ENCODE measurements at places on chromosomes 12 and 14. TPM values are rescaled to one million over a fixed set of nuclear protein-coding genes. Genes with fewer than 3 reads are reported as not detected.

Gene CLEC2A
- total RNA-seq, result not detected

Gene KRT75
- total RNA-seq, result not detected

Gene PITPNM2
- 8.6 TPM for total RNA-seq

Gene FOXG1
- total RNA-seq, result 1.7 TPM

Gene KLHDC2
- total RNA-seq, result 60.0 TPM

Gene FGF23
- total RNA-seq, result 0.10 TPM

Gene TPPP2
- total RNA-seq, result not detected

Gene MYRFL
- 0.43 TPM for total RNA-seq

Gene RHOJ
- 0.17 TPM for total RNA-seq

Gene BBS10
- 14.8 TPM for total RNA-seq

Gene ACTR6
- 32.9 TPM for total RNA-seq

Gene TC2N
- total RNA-seq, result 42.2 TPM

Gene OTOGL
- 0.27 TPM for total RNA-seq

Gene MYH7
- total RNA-seq, result 0.14 TPM

Gene VPS33A
- total RNA-seq, result 33.0 TPM

Gene OTUB2
- 3.0 TPM for total RNA-seq

All from type B pancreatic cell (in vitro differentiated cells).